ENCODE measurements at places on chromosomes 4 and X.

DNA sequence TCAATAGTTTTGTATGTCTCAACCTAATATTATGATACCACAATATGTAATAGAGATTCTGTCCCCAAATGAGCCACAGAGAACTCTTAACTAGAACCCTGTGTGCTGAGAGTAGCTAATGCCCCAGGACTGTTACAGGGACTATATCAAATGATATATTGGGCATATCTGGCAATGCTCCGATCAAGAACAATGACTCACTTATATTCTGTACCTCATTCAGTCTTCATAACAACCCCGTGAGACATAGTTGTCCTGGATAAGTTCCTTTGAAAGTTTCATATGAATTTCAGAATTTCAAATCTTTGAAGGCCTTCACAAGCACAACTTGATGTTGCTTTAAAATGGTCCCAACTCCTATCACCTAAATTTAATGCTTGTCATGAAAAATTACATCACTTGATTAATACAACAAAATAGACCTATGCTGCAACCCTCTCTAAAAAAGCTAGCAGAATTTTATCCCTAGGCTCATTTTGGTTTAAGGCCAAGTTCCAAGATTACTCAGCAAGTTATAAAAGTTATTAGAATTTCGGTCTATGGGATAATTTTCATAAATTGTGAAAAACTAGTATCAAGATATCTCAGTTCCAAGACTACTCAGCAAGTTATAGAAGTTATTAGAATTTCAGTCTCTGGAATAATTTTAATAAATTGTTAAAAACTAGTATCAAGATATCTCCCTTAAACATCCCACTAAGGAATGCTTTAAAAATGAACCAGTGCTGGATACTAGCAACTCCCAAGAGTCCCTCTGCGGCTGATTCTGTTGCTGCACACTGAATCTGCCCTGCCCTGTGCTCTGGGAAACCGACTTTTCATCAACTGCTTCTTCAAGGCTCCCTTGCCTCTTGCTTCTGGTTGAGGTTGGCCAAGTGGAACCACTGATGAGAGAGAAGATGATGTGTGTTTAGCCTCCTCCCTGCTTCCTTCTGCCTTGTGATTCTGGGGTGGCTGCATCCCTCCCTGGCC lies 6.0 kb upstream of the ANXA3 start:
- no peak for DNase-seq

- DNase-seq: no peak
Measured at GRCh38 chr4:81905971-81906370, 434.3 kb upstream of the RASGEF1B start.

DNA sequence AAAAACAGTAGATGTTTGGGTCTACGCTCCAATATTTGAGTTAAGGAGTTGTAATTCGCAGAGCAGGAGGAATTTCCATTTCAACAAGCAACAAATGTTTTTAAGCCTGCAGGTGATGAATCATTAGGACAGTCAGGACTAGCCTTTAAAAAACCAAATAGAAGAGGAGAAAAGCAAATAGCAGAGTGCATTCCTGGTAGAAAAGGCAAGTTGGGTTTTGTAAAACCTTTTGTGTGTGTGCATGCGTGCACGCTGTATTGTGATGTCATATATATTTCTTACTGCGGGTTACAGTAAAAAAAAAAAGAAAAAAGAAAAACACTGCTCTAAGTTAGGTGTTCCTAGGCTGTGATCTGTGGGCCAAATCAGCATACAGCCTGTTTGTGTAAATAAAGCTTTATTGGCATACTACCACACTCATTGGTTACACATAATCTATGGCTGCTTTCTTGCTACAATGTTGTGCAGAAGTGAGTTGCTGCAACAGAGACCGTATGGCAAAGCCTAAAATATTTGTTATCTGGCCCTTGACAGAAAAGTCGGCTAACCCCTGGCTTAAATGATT lies 135.6 kb downstream of the MID1 start:
- no peak for DNase-seq

DNA sequence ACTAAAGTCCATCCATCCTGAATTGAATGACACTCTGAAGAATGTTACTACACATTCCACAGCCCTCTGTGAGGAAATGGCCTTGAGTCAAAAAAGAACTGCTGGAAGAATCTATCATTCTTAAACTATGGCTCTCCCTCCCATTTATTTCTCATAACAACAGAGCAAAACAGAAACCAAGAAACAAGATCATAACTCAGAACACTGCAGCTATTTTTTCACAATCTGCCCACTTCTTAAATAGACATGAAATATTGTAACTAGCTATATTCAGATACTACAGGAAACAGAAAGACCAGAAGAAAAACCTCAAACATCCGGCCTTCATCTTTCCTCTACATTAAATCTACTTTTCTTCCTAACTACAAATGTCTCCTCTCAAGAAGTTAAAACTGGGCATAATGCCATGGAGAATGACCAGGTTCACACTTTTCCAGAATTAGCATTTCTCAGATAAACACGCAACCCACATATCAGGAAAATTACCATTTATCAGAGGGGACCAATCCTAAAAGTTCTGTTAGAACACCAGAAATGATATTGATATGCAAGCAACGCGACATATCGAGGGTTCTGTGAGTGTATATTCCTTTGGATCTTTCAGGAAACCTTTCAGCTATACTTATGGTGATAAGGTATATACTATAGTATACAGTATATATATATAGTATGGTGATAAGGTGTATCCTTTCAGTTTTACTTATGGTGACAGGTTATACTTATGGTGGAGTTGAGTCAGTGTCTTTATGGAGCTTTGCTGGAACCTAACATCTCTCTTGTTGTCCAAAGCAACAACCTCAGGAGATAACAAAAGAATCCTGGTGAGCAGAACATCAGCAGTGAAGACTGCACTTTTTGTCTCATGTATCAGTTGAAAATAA lies 60.4 kb upstream of the IRF2 start:
- no peak for DNase-seq

GRCh38 chr4:40699648-40700047 lies 50.1 kb upstream of the NSUN7 start:
- no peak for DNase-seq

- no peak for DNase-seq
Measured at GRCh38 chr4:54384563-54384962, 155.5 kb downstream of the PDGFRA start.

DNA sequence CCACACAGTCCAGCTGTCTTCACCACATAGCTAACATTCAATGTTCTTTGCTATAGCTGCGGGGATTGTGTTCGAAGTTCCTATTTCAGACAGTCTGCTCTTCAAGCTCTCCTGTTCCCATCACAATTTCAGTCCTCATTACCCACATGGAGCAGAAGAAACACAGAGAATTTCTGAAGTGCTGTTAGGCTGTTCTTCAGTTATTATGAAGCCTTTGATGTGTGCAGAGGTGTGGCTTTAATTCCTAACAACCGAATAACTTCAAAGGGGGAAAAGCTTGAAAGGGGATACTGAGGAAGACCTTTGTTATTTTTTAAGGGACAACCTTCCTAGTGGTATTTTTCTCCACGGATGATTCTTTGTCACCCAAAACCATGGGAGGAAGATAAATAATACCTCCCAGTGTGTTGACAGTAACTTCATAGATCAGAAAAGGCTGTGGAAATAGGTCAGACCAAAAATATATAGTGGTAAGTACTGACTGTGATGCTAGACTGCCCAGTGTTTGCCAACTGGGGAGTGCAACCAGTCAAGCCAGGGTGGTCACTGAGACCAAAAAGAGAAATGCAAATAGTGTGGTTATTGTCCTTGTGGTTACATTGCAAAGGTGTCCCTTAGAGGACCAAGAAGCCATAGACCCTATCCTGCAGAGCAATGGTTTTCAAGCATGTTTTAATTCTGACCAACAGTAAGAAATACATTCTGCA lies 52.1 kb downstream of the PRKG2 start:
- no peak for DNase-seq

DNA sequence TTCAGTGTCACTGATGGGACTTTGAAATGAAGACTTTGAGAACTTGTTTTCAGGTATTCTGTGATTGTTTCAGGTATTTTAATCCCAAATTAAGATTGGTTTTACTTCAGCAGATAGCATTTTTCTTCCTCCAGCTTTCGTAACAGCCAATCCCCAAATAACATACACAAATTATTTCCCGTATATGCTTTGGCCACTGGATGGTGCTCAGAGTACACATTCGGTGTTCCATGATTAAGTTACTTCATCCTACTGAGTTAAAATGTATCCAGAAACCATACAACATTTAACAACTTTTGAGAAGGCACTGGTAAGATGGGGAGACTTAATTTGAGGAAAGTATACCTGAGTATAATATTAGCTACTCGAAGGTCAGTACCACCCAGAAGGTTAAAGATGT lies 233.4 kb upstream of the FAM47A start:
- no peak for DNase-seq

DNA sequence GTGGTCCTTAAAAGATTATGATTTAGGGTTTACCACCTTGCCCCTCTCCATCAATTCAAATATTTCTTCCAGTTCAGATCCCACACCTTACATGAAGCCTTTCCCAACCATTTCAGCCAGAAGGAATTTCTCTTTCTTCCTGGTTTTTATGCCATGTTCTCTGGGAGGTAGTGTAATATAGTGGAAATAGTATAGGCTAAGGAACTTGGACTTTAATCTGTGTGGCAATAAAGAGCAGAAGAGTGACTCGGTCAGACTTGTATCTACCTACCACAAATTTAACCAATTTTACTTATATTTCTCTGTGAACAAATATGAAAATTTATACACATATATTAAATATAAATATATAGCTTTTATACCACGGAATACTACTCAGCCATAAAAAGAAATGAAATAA lies 18.4 kb upstream of the CISD2 start:
- no peak for DNase-seq

- no peak for DNase-seq
Measured at GRCh38 chr4:39053983-39054382, 8.0 kb upstream of the KLHL5 start.

GRCh38 chrX:19805046-19805690 lies 82.2 kb downstream of the SH3KBP1 start:
- no peak for DNase-seq

- DNase-seq: no peak
Measured at GRCh38 chr4:33715841-33716395, 2528.4 kb downstream of the ARAP2 start.

GRCh38 chrX:40920351-40920750 lies 164.9 kb upstream of the USP9X start:
- no peak for DNase-seq

- DNase-seq: no peak
Measured at GRCh38 chr4:10371869-10372471, 85.3 kb downstream of the ZNF518B start.

- no peak for DNase-seq
Measured at GRCh38 chrX:125003746-125004446, 315.8 kb upstream of the TEX13C start.

- no peak for DNase-seq
Measured at GRCh38 chr4:185564349-185564748, 29.0 kb upstream of the PDLIM3 start.

- DNase-seq: no peak
Measured at GRCh38 chr4:68451246-68452211, 4.3 kb downstream of the TMPRSS11E start.

- DNase-seq: no peak
Measured at GRCh38 chr4:31089815-31090214, 369.6 kb downstream of the PCDH7 start.

DNA sequence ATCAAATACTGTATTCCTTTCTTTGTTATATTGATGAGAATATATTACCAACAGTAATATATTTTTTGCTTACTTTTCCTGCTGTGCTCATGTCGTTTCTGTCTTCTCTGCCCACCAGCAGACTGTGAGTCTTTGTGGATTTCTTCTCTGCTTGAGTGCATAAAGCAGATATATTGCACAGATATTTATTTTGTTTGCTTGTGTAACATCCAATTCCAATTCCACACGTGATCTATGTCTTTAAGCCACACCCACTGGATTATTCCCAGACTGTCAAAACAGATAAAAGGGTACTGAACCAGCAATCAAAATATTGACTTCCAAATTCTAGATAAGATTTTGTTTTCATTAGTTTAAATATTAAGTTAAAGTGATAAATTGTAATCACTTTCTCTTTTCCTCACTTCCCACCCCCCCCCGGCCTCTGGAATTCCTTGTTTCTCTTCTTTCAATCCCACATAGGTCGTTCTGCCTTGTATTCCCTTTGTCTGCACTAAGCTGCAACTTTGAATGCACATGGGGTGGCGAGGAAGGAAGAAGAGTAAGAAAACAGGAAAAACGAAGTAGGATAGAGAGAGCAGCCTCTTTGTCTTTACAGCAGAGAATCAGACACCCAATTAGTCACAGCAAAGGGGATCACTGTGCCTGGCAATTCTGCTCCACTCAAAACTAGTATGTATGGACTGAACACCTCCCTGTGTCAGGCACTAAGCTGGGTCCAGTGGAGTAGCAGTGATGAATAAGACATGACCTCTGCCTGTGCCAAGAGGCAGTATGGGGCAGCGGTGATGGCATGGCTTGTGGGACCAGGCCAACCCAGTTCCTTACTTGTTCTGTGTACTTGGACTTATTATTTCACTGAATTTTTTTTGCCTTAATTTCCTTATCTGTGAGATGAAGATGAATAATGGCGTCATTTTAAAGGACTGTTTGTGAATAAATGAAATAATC lies at the start of gene ADH1B:
TSS of gene ADH1B (minus strand) at position 161 of the 951 bp plus-strand sequence. CDS start at position 91, 70 bp downstream.
- DNase-seq: no peak

DNA sequence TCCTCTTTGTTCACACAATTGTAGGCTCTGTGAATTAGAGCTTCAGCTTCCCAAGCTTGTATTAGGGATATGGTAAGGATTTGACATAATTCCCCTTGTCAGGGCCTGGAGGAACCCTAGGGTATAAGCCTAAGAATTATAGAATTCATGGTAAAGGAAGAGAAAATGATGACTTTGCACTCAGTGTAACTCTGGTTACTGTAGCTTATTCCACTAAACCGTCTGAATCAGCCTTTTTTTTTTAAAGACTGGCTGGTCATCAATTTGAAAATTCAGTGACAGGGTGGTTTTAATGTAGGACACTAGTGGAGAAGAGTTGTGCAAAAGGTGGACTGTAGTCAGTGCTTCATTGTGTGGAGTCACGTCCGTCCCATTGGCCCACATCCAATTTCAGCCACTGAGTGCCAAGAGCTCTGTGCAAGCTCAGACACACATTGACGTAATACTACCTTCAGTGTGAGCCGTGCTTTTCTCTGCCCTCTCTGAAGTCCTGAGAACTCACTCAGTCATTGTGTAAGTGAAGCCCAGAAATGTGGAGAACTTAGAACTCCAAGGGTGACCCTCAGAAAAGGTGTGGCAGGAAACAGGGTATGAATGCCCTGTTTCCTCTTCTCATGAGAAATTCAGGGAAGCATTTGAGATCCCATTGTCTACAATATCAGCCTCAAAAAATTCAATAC lies 449.8 kb downstream of the C4orf33 start:
- DNase-seq: no peak

DNA sequence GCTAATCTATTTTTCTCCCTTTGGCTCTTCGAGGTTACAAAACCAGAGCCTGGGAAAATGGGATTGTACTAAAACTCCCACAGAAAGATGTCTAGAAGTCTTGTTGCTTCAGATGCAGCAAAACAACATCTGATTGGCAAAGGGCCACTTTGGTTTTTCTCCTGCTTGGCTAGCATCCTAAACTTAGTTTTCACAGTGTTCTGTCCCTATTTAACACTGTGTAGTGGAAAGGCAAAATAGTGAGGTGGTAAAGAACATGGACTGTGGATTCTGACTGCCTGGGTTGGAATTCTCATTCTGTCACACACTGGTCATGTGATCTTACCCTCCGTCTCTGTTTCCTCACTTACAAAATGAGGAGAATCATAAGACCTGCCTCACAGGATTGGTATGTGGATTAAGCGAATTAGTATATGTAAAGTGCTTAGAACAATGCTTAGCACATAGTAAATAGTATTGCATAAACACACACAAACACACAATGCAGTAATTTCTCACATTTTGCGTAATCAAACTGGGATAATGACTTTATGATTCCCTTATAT lies 23.5 kb downstream of the TIGD2 start:
- DNase-seq: no peak

GRCh38 chr4:5724377-5724776 lies 13.4 kb downstream of the EVC start:
- no peak for DNase-seq
